Epithelial cell of alveolus of lung (primary cell): ENCODE measurements at places on chromosomes 11 and 22. TPM values are rescaled to one million over a fixed set of nuclear protein-coding genes. Genes with fewer than 3 reads are reported as not detected.

Gene CCDC134
- 7.4 and 8.0 TPM in 2 replicates for total RNA-seq

Gene ELP4
- total RNA-seq = 19.9 and 31.8 TPM in 2 replicates

Gene RFPL1
- total RNA-seq = not detected in 2 replicates

Gene PRODH
- not detected in 2 replicates for total RNA-seq

Gene RGL4
- total RNA-seq = not detected in 2 replicates

Gene OR2AG1
- total RNA-seq = not detected in 2 replicates

Gene SLC22A12
- not detected in 2 replicates for total RNA-seq

Gene C11orf52
- total RNA-seq = not detected in 2 replicates

Gene SMTNL1
- not detected in 2 replicates for total RNA-seq

Gene NXPE2
- total RNA-seq = not detected in 2 replicates

Gene CNTF
- total RNA-seq = 0.13 and 2.4 TPM in 2 replicates

Gene MMP27
- not detected in 2 replicates for total RNA-seq

Gene OR51B2
- not detected in 2 replicates for total RNA-seq
